ENCODE measurements at places on chromosomes 2 and 18.

- DNase-seq: no peak
Observed at GRCh38 chr2:112712903-112713584, 7.8 kb upstream of the NT5DC4 start.

- DNase-seq: no peak
Observed at GRCh38 chr2:193251909-193252308, 1057.2 kb upstream of the TMEFF2 start.

- DNase-seq: no peak
Observed at GRCh38 chr2:151560289-151560688, 150.6 kb downstream of the RIF1 start.

- no peak for DNase-seq
Observed at GRCh38 chr18:9825571-9826073, 60.2 kb upstream of the TXNDC2 start.

- no peak for DNase-seq
Observed at GRCh38 chr2:23531881-23532280, 146.9 kb downstream of the KLHL29 start.

DNA sequence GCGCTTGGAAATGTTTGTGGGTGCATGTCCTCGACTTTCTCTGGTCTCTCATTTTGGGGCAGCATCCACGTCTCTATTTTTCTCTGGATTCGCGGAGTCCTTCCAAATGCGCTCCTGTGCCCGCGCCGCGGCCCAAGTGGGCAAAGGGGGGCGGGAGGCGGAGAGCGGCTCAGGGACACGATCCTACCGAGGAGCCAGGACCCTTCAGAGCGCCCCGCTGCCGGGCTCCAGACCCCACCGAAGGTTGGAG lies 990 bp downstream of the EPAS1 start:
- DNase-seq: no peak

DNA sequence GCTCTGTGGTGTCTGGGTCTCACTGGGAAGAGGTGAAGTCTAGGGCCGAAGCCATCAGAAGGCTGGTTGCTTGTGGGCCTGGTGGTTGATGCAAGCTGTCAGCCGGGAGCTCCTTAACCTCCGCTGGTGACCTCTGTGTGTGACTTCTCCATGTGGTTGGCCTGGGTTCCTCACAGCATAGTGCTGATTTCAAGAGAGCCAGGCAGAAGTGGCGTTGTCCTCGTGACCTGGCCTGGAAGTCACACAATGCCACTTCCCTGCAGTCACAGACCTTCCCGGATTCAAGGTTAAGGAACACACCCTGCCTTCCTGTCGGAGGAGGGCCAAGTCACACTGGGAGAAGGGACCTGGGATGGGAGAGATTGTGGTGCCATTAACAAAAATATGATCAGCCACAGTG lies 303.7 kb upstream of the HS6ST1 start:
- DNase-seq: no peak

DNA sequence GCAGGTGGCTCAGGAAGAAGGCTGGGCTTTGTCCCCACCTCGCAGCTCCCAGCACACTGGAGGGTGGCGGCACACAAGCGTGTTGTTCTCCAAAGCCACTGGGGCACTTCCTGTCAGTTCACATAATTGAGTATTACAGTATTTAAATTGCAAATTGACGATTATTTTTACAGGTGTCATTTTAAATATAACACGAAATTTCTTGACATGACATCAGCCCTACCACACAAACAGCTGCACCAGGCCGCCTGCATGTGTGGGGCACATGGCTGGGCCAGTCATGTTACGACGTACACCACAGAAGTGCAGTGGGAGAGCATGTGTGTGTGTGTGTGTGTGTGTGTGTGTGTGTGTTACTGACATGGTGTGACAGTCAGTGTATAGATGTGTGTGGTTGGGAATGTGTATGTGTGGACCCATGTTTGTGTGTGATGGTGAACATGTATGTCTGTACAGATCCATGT lies 155.6 kb downstream of the TTC32 start:
- DNase-seq: no peak

- DNase-seq: no peak
Observed at GRCh38 chr18:10247021-10247741, 207.3 kb upstream of the APCDD1 start.

DNA sequence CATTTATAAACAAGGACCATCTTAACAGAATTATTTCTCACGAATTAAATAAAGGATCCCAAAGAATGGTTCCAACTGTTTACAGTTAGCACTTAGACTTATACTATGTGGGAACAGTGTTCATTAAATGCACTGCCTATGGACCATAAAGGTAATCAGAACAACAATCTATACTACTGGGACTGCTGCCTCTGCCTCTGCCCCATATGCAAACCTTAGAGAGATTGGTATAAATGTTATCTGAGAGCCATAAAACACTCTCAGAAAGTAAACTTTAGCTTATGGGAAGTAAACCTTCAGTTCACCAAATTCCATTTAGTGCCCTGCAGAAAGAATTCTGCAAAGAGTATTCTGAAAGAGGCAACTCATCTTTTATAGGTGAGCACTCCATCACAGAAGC lies 448.0 kb downstream of the NCKAP5 start:
- DNase-seq: no peak

DNA sequence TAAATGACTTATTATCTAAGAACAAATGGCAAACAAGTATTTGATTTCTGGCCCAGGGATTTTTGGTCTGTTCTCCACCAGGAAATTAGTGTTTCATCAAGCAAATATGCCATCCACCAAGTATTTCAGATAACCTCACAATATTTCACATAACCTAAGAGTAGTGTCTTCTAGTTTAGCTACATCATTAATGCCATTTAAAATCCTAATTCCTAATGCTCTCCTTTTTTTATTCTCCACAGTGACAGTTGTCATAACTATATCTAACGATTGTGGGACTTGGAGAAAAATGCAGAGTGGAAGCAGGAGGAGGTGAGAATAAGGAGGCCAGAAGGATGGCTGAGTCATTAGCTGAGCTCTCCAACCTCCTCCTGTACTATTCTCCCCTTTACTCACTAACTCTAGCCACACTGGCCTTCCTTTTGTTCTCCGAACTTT lies 58.5 kb upstream of the CTLA4 start:
- no peak for DNase-seq

GRCh38 chr2:105912081-105912480 lies 167.4 kb downstream of the NCK2 start:
- no peak for DNase-seq

GRCh38 chr2:168705534-168706470 lies 96.6 kb upstream of the NOSTRIN start:
- no peak for DNase-seq

DNA sequence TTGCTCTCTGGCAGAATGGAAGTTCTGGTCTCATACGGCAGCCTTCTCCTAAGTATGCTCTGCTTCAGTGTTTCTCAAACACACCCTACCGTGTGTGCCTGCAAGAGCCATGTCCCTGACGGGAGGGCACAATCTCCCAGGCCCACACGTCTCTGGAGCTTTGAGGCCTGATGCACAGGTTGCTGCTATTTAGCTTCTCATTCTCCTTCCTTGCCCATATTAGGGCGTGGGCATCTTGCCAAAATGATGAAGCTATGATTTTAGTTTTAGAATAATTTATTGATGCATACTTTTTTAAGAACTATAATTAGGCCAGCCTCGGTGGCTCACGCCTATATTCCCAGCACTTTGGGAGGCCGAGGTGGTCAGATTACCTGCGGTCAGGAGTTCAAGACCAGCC lies 107.9 kb downstream of the RNF144A start:
- DNase-seq: no peak

DNA sequence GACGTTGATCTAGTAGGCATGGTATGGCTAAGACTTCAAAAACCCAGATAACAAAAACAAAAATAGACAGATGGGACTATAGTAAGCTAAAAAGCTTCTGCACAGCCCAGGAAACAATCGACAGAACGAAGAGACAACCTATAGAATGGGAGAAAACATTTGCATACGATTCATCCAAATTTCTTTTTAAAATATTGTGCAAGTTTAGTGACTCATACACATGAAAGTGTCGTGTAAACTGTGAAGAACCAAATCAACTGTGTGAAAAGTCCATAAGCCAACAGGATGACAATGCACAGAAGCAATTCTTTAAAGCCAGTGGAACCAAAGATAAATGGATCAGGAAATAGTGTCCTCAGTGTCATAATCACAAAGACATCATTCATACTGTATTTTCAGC lies 671.1 kb downstream of the RNF144A start:
- no peak for DNase-seq

GRCh38 chr18:48192542-48192941 lies 216.6 kb downstream of the ZBTB7C start:
- DNase-seq: no peak

- DNase-seq: no peak
Observed at GRCh38 chr18:63096327-63096874, 223.2 kb downstream of the BCL2 start.

- no peak for DNase-seq
Observed at GRCh38 chr2:16055848-16056580, 115.7 kb downstream of the MYCN start.

GRCh38 chr2:150824118-150824517 lies 336.7 kb upstream of the RND3 start:
- DNase-seq: no peak

- DNase-seq: no peak
Observed at GRCh38 chr2:200862532-200863000, 1.9 kb downstream of the CLK1 start.

GRCh38 chr2:111194835-111195621 lies 74.3 kb downstream of the BCL2L11 start:
- no peak for DNase-seq

DNA sequence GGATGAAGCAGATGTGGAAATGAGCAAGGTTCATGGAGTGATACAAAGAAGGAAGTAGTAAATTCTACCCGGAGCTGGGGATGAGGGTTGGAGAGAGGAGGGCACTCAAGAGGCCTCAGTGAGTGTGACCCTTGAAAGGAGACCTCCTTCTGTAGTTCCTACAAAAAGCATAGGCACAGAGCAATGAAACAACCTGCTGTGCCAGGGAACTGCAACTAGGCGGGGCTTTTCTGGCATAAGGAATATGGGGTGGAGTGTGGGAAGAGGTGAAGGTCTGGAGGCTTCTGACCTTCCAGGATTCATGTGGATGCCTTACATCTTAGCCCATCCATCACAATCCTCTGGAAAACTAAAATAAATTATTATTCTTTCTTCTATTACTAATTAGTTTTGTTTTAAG lies 25.5 kb upstream of the PGAP1 start:
- DNase-seq: no peak

GRCh38 chr2:166494140-166494624 lies at the start of gene SCN7A:
SCN7A (minus strand) TSS chr2:166494249; CDS start chr2:166477696, 16,553 bp downstream.
- DNase-seq: peak; percentile 40

DNA sequence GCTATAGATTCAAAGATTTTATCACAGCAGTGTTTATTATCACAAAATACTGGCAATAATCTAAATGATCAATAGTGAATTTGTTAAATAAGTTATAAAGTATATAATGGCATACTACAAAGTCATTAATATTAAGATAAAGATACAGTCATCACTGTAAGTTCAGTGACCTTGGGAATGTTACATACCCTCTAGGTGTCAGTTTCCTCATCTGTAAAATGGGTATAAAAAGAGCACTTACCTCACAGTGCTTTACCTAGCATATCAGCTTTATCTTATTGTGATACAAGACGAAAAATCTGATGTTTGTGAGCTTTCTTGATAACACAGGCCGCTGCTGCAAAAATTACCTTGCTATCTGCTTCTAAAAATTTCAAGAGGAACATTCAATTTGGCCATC lies 112.2 kb downstream of the TMEM247 start:
- no peak for DNase-seq

GRCh38 chr2:11160731-11161455 lies 5.6 kb downstream of the SLC66A3 start:
- DNase-seq: no peak

- no peak for DNase-seq
Observed at GRCh38 chr2:19987936-19988335, 2.0 kb downstream of the WDR35 start.

- DNase-seq: no peak
Observed at GRCh38 chr2:70091816-70092215, 4.5 kb downstream of the PCBP1 start.

DNA sequence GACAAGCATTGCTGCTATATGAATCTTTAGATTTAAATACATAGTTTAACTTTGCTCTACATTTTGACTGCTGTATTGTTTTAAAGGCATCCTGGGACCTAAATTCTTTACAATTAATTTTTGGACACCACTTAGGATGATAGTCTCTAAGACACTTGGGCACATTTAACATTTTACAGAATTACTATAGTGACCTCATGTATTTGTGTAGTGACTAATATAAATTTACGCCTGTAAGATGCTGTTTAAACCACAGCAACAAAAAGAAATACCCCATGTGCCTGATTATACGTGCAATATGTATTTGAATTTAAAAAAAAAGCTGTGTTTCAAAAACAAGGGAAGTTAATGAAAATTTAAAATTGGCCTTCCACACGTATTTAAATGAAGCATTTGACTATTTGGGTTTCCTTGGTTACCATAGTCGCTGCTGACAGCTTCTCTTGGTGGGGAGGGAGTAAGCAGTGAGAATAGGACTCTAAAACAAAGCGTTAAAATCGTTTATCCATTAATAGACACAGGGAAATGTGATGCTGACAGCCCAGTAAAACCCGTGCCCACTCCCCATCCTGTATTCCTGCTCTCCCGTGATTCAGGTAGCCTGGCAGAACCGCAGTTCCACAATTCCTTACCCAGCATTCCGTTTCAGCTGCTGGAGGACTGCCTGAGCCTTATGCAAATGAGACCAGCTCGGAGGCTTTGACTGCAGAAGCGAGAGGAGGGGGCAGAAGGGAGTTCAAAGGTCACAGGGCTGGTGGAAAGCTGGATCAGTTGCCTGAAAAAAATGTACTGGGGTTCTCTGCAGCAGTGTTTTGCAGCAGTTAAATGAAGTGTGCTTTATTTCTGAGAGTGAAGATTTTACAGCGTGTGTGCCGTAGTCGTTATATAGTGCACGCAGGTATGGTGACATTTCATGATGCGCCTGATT lies 104.3 kb downstream of the CSRNP3 start:
- peak; percentile 82 for DNase-seq

DNA sequence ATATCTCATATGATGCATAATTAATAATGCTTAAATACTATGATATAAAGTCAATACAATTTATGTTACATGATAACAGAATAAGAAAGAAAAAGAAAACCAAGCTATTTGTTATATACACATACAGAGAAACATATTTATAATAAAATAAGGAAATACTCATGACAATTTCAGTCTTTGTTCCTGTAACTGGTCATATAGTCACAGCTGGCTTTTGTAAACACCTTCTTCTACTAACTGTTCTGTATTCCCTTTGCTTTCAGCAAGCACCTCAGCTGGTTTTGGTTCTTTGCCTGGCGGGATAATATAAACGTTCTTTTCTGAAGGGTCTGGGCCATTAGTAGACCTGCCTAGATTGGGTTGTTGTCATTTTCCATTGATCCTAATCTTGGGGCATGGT lies 158.5 kb downstream of the COPS8 start:
- DNase-seq: no peak

- DNase-seq: no peak
Observed at GRCh38 chr2:69701100-69701945, 40.6 kb upstream of the ANXA4 start.

DNA sequence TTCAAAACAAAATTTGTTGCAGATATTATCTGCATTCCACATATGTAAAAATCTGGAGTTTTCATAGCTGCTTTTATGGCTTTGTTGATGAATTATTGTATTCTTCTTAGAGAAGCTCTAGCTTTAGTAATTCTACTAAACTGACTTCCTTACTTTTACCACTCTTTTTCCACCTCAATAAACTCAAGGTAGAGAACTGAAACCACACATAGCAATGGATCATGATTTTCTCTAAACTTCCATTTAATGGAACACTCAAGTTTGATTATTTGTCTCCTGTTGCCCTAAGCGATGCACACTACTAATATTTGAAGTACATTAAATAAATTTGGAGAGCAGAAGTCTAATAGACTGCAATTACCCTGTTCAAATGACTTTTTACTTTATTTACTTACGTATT lies 192.0 kb downstream of the NBAS start:
- DNase-seq: no peak

All from NCI-H774 (cell line).